ENCODE measurements at places on chromosomes 4 and X. TPM values are rescaled to one million over a fixed set of nuclear protein-coding genes. Genes with fewer than 3 reads are reported as not detected.

- DNase-seq, result no peak
These were observed 138.5 kb downstream of the CHRDL1 start for GRCh38 chrX:110657073-110657472.

GRCh38 chr4:159117564-159117963 is 14.7 kb downstream of the RAPGEF2 start:
- no peak for DNase-seq

- no peak for DNase-seq
These were observed 55.1 kb upstream of the PGAM4 start for GRCh38 chrX:78024349-78025059.

- no peak for DNase-seq
These were observed 32.2 kb upstream of the STX18 start for GRCh38 chr4:4574052-4574451.

DNA sequence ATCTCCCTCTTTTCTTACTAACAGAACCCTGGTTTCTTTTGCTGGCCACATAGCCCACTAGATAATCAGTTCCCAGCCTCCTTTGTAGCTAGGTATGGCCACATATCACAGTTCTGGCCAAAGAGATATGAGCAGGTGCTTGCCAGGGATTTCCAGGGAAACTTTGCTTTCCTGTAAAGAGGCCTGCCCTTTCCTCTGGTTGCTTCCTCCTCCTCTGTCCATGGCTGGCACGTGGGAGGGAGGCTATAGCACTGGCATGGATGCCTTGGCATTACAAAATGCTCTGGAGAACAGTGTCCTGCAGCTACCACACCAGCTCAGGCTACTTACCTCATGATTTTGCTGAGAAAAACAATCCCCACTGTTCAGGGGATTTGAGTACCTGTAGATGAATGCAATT is 27.5 kb downstream of the RAB33B start:
- DNase-seq, result no peak

DNA sequence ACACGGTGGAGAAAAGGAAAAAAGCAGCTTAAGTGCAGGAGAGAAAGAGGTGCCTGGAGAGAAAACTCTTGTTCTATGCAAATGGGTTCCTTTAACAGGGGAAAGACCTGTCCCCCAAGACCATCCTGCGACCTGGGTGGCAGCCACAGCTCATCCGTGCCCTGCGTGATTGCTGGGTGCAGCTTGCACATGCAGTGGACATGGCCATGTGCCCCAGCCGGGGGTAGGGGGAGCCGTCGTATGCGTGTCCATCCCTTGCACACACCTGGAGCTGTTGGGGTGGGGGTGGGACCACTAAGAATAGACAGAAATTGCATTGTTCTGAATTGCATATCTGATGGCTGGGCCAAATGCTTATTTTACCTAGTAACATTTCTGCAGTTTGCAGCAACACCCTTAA is 171.9 kb downstream of the GUCY2F start:
- no peak for DNase-seq

GRCh38 chr4:114649908-114650307 is 51.3 kb downstream of the UGT8 start:
- no peak for DNase-seq

- DNase-seq, result peak; percentile 63
These were observed 29.2 kb upstream of the CCNI start for GRCh38 chr4:77104791-77105540.

DNA sequence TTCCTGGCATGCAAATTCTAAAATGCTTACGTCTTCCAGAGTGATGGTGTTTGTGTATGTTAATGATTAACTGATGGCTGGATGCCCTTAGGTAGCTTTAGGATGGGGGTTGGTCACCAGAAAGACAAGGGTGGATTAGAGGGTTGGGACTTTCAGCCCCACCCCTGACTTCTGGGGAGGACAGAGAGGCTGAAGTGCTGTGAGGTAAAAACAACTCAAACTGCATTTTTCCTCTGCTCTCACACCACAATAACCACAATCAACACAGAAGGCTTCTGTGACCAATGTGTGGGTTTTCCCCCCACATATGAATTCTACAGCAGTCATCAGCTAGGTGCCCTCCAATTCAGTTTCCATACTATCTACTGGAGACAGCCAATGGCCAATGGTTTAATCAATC is 18.7 kb upstream of the DDIT4L start:
- DNase-seq, result no peak

DNA sequence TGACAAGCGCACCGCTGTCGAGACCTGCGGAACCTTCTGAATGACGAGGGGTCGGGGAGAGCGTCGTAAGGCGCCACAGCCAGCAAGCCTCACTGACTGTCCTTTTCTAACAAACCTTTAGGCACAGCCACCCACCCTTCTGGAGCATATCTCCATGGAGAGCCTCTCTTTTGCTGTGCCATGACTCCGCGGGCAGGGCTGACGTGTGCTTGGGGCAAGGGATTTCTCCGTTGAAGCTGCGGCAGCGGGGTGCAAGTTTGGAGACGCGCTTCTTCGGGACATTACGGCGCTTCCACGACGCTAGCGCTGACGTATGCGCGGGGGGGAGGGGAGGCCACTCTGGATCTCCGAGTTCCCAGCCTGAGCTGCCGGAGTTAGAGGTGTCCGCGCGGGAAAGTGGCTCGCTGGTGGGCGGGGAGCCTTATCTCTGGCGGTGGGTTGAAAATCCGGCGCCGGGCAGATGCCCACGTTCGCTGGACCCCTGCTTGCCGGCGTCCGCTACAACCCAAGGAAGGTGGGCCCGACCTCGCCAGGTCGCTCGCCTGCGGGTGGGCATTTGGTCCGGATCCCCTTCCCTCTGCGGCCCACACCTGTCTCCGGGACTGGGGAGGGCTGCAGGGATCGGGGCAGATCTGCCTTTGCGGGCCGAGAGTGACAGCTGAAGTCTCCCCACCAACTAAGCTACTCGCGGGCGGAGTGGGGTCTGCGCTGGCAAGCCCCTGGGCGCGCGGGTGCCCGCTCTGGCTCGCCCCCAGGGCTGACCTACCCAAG is 543 bp upstream of the SLC10A7 start:
- DNase-seq, result peak; percentile 91

GRCh38 chrX:9466124-9466495 is 1.3 kb downstream of the TBL1X start:
- peak; percentile 67 for DNase-seq

GRCh38 chr4:22245294-22245693 is 270.6 kb downstream of the ADGRA3 start:
- DNase-seq, result no peak

- peak; percentile 23 for DNase-seq
These were observed 26.4 kb downstream of the NAT8L start for GRCh38 chr4:2085496-2085901.

The F8A2 gene
- not detected for total RNA-seq

The CCDC120 gene
- 2.2 TPM for total RNA-seq

Measured in right atrium auricular region (tissue), 2 donors.